ENCODE measurements at places on chromosomes 1 and 21.
A peak's percentile ranks its signal among the peaks of the same experiment; 100 is the strongest.

GRCh38 chr1:219049501-219049900 lies 124.2 kb upstream of the LYPLAL1 start:
- no peak for DNase-seq

DNA sequence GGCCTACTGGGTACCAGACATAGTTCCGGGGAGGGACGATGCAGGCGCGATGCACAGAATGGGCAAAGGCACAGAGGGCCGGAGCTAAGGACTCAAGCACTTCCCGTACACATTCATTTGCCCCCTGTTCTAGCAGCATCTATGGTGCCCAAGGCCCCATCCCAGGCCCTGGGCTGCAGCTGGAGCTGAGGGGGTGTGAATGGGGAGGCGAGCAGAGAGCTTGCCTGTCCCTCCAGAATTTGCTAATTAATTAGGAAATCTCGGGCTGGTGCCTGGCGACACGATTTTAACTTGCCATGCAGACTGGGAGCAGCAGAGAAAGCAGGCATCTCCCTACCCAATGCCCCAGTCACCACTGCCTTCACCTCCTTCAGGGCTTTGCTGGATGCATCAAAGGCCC lies 35.9 kb downstream of the EPHA2 start:
- no peak for DNase-seq

GRCh38 chr1:24468685-24469316 lies 33.8 kb upstream of the RCAN3 start:
- DNase-seq, result no peak

- DNase-seq, result no peak
These were observed 448.2 kb downstream of the BRINP3 start for GRCh38 chr1:190029441-190029840.

DNA sequence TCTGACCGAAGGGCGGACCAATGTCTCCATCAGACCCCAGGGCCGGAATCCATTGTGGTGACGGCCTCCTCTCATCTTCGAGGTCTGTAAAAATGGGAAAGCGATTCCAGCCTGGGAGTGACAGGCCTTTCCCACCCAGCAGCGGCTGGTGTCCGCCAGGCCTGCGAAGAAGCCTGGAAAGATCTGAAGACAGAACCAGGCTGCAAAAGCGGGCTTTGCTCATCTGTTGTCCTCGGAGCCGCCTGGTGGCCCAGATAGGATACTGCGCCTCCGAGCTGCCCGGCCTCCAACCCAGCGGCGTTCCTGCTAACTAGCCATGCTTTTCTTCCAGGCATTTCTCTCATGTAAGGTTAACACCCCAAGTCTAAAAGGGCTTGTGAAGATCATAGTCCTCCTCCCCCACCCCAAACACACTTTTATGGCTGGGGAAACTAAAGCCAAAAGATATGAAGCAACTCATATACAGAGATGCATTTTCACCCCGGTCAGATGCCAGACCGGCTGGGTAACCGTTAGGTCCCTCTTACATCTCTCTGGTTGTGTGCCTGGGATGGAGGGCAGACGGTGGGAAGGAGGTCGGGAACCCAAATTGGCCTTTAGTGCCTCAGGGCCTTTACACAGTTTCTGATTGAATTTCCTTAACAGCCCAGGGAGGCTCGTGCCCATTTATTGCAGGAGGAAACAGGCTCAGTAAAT lies 1.9 kb upstream of the DHRS3 start:
- peak; percentile 78 for DNase-seq

- DNase-seq, result no peak
These were observed 122.3 kb upstream of the TMPRSS2 start for GRCh38 chr21:41630249-41630648.

DNA sequence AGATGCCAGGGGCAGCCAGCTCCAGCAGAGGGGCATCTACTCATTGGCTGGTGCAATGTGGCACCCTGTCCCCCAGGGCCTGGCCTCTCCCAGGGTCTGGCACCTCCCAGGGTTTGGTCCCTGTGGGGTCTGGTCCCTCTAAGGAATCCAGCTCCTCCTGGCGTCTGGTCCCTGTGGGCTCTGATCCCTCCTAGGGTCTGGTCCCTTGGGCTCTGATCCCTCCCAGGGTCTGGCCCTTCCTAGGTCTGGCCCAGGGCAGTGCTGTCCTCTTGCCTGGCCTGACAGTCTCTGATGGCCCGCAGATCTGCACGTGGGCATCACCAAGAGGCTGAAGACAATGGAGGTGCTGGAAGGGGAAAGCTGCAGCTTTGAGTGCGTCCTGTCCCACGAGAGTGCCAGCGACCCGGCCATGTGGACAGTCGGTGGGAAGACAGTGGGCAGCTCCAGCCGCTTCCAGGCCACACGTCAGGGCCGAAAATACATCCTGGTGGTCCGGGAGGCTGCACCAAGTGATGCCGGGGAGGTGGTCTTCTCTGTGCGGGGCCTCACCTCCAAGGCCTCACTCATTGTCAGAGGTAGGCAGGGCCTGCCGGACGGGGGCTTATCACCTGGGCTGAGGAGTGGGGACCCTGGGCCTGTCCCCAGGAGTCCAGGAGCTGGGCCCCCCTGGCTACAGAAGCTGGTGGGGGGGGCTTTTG lies 73.9 kb downstream of the OBSCN start:
- no peak for DNase-seq

DNA sequence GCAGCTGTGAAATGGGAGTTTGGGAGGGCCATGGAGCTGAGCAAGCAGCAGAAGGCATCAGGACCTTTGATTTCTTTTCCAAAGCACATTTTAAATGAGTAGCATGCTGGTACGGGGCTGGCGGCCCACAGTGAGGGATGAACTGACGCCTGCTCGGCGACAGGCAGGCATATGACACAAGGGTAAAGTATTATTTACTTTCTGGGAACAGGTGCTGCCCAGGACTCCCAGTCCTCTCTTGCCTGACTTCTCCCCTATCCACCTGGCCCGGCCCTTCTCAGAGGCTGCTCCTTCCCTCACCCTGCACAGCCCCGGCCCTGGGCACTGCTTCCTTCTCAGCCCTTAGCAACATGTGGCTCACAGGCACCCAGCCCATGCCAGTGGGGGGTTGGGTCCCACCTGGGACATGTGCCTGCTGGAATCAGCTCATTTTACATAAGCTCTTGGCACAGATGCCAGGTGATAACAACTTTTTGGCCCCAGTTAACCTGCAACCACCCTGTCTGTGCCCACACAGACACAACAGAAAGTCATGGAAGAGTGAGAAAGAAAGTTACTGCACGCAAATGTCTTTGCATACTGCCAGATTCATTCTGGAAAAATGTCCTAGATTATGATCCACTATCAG lies 112.3 kb upstream of the GADD45A start:
- DNase-seq, result no peak

- DNase-seq, result no peak
These were observed 5.9 kb downstream of the SELENON start for GRCh38 chr1:25805863-25806225.

DNA sequence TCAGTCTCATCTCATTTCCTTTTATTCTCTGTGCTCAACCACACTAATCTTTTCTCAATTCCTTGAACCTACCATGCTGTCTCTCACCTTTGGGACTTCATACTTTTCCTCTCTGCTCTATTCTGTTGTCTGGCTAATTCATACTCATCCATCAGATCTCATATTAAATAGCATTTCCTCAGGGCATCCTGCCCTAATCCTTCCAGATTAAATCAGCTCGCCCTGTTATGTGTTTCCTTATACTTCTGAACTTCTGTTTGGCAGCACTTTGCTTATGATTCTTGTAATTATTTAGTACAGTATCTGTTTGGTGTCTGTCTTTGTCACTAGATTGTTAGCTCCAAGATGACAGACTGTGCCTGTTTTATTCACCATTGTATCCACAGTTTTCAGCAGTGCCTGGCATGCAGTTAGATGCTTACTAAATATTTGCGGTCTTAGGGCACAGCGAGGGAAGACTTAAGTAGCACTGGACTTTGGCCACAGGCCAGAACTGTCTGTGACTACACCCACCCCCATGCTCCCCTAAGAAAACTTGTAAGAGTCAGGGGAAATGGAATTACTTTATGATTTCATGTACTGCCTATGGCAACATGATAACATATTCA lies 9.9 kb upstream of the CAP1 start:
- no peak for DNase-seq

- peak; percentile 15 for DNase-seq
These were observed 500.3 kb upstream of the C1orf87 start for GRCh38 chr1:60573726-60574409.

DNA sequence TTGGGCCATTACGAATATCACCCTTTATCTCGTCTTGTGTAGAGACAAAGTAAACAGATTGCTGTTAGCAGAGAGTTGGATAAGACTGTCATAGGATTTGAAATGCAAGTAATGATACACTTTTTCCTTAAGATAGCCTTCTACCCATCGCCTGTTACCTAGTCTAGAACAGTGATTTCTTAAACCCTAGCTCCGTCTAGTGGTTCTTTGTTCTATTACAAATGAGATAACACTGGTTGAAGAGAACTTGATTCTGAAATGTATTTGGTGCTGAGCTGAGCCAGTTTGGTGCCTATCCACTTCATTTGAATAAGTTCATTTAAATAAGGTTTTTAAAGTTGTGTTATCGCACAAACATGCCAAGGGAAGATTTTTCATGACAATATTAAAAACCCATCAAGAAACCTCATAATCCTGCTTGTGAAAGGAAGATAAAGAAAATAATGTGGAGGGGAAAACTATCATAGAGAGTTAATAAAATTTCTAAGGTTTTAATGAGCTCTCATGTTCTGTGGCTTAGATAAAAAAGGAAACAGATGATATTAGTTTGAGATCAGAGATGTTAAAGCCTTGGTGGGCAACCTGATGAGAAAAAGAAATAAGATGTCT lies 1.5 kb upstream of the KCNH1 start:
- DNase-seq, result peak; percentile 21

- no peak for DNase-seq
These were observed 86.3 kb upstream of the ARTN start for GRCh38 chr1:43847290-43847689.

GRCh38 chr1:22275167-22275566 lies 132.3 kb upstream of the WNT4 start:
- no peak for DNase-seq

GRCh38 chr1:31019401-31019800 lies 46.1 kb downstream of the PUM1 start:
- DNase-seq, result no peak

- no peak for DNase-seq
These were observed 26.2 kb upstream of the B3GALT2 start for GRCh38 chr1:193212637-193213036.

- DNase-seq, result no peak
These were observed 32.8 kb upstream of the S1PR1 start for GRCh38 chr1:101203820-101204540.

GRCh38 chr21:18369115-18369514 lies 34.5 kb downstream of the TMPRSS15 start:
- DNase-seq, result peak; percentile 17

- no peak for DNase-seq
These were observed 256.8 kb downstream of the TOMM20 start for GRCh38 chr1:234871710-234872271.

- DNase-seq, result no peak
These were observed 10.0 kb downstream of the KIRREL1 start for GRCh38 chr1:158003406-158003800.

GRCh38 chr1:4055294-4055967 lies 155.4 kb upstream of the C1orf174 start:
- DNase-seq, result no peak

DNA sequence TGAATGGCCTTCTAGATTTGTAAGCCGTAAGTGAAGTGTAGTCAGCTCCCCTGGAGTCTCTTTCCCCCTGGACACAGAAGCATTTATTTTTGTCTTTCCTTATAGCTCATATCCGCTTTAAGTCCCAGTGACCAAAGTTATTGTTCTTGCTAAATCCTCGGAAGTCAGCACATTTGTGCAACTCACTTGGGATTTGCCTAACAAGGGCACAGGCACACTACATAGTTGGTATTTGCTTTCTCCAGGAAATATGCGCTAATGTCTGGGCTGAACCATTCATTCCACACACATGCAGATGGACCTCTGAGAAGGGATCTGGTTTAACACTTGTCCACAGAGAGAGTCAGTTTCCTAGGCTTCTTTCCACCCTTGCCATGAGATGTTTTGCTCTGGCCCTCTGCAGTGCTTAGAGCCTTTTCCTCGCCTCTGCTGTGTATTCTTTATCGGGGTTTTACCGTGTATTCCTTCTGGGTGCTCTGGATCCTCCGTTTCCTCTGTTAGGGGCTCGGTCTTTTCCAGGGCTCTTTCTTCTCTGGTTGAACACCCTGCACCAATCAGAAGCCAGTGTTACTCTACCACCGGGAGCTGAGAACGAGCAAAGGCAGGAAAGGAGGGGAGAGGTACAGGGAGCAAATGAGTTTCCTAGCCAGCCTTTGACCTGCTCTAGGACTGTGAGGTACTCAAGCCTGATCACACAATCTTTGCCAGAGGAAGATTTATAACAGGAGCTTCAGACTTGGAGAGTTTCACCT lies 72.4 kb downstream of the ABCA4 start:
- DNase-seq, result no peak

DNA sequence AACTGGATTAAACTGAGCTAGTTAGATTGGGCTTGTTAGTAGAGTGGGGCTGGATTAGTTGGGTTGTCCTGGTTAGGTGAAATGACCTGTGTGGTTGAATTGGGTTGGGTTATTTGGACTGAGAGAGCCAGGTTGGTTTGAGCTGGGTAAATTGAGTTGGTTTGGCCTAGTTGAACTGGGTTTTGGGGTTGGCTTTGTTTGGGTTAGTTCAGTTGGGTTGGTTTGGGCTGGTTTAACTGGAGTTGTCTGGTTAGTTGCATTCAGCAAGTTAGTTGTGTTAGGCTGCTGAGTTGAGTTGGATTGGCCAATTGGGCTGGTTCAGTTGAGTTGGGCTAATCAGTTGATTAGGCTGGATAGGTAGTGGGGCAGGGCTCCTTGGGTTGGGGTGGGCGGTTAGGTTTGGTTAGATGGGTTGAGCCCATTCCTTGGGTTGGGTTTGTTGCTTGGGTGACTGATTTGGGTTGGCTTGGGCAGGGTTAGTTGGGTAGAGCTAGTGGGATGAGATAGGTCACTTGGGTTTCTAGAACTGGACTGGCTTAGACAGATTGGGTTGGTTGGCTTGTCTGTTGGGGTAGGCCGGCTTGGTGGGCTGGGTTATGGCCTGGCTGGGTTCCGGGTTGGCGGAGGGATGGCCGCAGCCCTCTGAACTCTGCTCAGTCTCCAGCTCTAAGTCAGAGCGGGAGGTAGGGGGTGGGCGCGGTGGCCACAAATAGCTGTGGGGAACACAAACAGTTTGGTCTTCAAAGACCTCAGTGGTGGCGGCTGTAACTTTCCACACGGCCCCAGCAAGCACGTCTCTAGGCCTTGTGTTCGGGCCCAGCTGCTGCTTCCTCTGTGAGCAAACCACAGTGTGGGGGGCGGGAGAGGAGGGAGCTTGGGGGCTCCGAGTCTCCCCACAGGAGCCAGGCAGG lies 67.2 kb upstream of the RUNX3 start:
- no peak for DNase-seq

DNA sequence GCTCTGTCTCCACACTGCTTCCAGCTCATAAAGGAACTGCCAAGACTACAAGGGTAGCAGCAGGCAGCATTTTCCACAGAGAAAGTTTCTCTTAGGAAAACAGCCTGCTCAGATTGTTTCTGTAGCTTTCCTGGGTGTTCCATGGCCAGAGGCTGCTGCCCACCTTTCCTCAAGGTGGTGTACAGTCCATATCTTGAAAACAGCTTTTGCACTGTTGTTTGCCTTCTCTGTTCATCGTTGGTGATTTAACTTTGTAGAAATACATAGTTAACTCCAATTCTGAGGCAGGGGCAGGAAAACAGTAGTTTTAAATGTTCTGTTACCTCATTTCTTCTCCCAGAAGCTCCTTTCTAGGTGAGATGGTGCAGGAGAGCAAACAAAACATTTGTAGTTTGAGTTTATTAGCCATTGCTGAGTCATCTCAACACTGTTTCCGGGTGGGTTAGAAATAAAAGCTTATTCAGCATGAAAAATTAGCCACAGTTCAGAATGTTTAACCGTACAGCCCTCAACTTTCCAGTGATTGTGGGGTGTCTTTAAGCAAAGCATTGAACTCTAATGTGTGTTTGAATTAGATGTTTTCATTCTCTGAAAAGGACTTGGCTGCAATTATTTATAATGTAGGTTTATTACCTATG lies 41.7 kb downstream of the DIP2A start:
- no peak for DNase-seq

Data from iPS-NIHi11 (cell line).